Esophagus muscularis mucosa (tissue), 4 donors: ENCODE measurements at places on chromosomes 11 and 22. TPM values are rescaled to one million over a fixed set of nuclear protein-coding genes. Genes with fewer than 3 reads are reported as not detected.

DNA sequence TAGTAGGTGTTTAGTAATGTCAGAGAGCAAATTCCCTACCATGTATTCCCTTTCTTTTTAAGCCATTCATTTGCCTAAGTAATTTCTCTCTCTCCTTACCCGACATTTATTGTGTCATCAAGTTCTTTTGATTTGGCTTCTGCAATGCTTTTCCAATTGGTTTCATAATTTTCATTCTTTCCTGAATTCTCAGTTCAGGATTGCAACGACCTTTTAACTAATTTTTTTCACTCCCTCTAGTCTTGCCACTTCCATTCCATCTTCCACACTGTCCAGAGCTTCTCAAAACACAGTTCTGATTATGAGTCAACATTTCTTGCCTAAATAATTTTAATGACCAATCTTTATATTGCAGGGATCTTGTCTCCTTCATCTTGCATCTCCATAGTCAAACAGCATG, 41.2 kb upstream of the RAB30 start:
- DNase-seq: no peak

DNA sequence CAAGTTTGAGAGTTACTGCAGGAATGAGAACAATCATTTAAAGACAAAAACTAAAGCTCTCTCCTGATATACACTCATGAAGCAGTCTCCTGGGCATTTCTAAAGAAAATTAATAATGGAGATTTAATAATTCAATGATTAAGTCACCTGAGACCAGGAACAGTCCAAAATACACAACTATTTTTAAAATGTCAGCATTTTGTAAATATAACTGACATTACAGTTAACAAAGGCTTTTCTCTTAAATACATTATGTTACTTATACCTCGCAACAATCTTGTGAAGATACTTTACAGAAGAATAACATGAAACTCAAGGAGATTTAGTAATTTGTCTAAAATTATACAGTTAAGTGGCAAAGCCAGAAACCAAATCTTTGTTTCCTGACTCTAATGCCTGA, 87.6 kb downstream of the LARGE2 start:
- no peak for DNase-seq

GRCh38 chr11:116366980-116367645, 405.7 kb downstream of the BUD13 start:
- no peak for DNase-seq

- DNase-seq: no peak
Observed at GRCh38 chr11:57638005-57638781, 11.5 kb downstream of the YPEL4 start.

- peak; percentile 82 for DNase-seq
Observed at GRCh38 chr22:48955351-48956311, 872.0 kb downstream of the BRD1 start.

GRCh38 chr22:36386351-36386899, 1.3 kb downstream of the MYH9 start:
- DNase-seq: no peak

MPZL2 gene
- 17.7 TPM for total RNA-seq
